ENCODE measurements at places on chromosomes 4 and X. TPM values are rescaled to one million over a fixed set of nuclear protein-coding genes. Genes with fewer than 3 reads are reported as not detected.

SHROOM4 gene
- 19.3 TPM for total RNA-seq

RASL11B gene
- 14.5 TPM for total RNA-seq

BTC gene
- 8.3 TPM for total RNA-seq

RASGEF1B gene
- 8.4 TPM for total RNA-seq

MXRA5 gene
- 130 TPM for total RNA-seq

ENPP6 gene
- total RNA-seq, result 3.9 TPM

CAPN6 gene
- total RNA-seq, result 0.47 TPM

RAI2 gene
- 28.0 TPM for total RNA-seq

VEGFC gene
- total RNA-seq, result 13.7 TPM

UGT2B11 gene
- not detected for total RNA-seq
